ENCODE measurements at places on chromosomes 16 and 17.
A peak's percentile ranks its signal among the peaks of the same experiment; 100 is the strongest.

- H3K27me3 ChIP-seq: no peaks in the 10 kb centered on the region
- H3K4me1 ChIP-seq: no peaks in the 10 kb centered on the region
- peak within 1 kb of the TSS; percentile 70 for H3K4me3 ChIP-seq
- DNase-seq: peak; percentile 59
- no peak within 1 kb of the TSS for H3K27ac ChIP-seq
- no peaks in the 10 kb centered on the region for H3K36me3 ChIP-seq
Measured at GRCh38 chr17:42050393-42051012, at the start of gene C17orf113. Gene C17orf113, minus strand, starts transcription at chr17:42050601. Its CDS starts 7,225 bp downstream, at chr17:42043376.

GRCh38 chr16:70454222-70455034 lies at the start of gene FCSK:
Gene FCSK, plus strand, starts transcription at chr16:70454595. Its CDS starts 8,596 bp downstream, at chr16:70463191.
- no peaks in the 10 kb centered on the region for H3K27me3 ChIP-seq
- DNase-seq: peak; percentile 76
- H3K4me3 ChIP-seq: peak within 1 kb of the TSS; percentile 82
- H3K4me1 ChIP-seq: peaks cover 7% of the 10 kb centered on the region

DNA sequence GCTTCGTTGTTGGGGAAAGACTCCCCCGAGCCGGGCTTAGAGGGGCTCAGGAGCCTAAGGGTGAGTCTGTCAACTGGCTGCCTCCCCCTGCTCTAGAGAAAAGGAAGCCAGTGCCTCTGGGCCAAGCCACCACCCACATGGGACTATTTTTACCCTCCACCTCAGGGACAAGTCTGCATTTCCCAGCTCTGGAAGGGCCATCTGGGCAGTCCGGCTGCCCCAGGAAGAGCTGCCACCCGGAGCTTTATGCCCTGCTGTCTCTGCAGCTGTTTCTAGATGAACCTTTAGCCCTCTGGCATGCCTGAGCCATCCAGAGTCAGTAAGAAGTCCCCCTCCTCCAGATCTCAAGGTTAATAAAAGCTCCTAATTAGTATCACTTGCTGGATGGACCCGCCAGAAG lies 5.3 kb upstream of the RPRML start:
- H3K27ac ChIP-seq: no peak overlapping the region
- H3K27me3 ChIP-seq: no peaks in the 10 kb centered on the region
- H3K4me3 ChIP-seq: no peak overlapping the region
- H3K4me1 ChIP-seq: peaks cover 2% of the 10 kb centered on the region
- no peak for DNase-seq
- H3K36me3 ChIP-seq: no peaks in the 10 kb centered on the region

DNA sequence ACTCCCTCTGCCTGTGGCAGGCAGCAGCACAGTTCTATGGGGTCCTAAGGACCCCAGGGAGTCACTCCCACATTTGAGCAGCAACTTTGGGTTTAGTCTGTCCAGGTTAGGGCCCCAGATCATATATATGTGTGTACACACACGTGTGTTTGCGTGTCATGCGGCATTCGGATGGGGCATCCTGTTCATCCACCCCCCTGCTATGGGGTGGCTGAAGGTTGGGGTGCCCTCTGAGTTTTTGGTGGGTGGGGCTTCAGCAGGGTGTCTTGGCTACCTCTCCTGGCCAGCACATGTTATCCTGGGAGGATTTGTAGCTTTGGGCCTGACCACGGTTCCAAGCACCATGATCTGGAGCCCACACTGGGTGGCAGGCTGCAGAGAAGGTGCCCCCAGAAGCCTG lies 100.7 kb downstream of the RAB11FIP4 start:
- H3K27ac ChIP-seq: no peak overlapping the region
- no peak for DNase-seq
- no peaks in the 10 kb centered on the region for H3K27me3 ChIP-seq
- peaks cover 65% of the 10 kb centered on the region for H3K4me1 ChIP-seq

GRCh38 chr17:40605306-40605705 lies 40.0 kb upstream of the CCR7 start:
- H3K36me3 ChIP-seq: no peaks in the 10 kb centered on the region
- H3K4me3 ChIP-seq: no peak overlapping the region
- H3K27me3 ChIP-seq: no peaks in the 10 kb centered on the region
- no peaks in the 10 kb centered on the region for H3K4me1 ChIP-seq
- DNase-seq: no peak

DNA sequence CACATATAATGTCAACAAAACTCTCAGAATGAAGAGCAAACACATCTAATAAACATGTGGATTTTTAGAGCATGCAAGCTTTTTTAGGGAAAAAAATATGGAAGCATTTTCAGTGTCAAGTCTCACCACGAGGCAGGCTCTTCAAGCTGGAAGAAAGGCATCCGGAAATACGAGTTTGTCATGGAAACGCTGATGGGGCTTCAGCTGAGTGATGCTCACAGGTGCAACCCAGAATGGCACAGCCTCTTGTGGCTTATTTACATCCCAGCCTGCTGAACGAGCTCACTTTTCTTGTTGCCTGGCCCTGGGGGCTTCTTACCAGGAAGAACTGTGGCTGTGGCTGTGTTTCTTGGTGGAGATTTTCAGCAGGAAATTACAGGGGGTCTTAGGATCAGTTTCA lies 24.1 kb upstream of the DYNLL2 start:
- no peak for DNase-seq
- peaks cover 3% of the 10 kb centered on the region for H3K27me3 ChIP-seq
- H3K4me1 ChIP-seq: no peaks in the 10 kb centered on the region
- no peaks in the 10 kb centered on the region for H3K36me3 ChIP-seq
- no peak overlapping the region for H3K27ac ChIP-seq

- H3K27ac ChIP-seq: no peak within 1 kb of the TSS
- no peak for DNase-seq
- no peaks in the 10 kb centered on the region for H3K27me3 ChIP-seq
- no peaks in the 10 kb centered on the region for H3K4me1 ChIP-seq
- H3K36me3 ChIP-seq: no peaks in the 10 kb centered on the region
Measured at GRCh38 chr17:10518271-10519037, at the start of gene MYH1. Gene MYH1, minus strand, starts transcription at chr17:10518542. Its CDS starts 1,900 bp downstream, at chr17:10516642.

- DNase-seq: no peak
- no peak overlapping the region for H3K4me3 ChIP-seq
- H3K36me3 ChIP-seq: peaks cover 2% of the 10 kb centered on the region
- H3K4me1 ChIP-seq: peaks cover 10% of the 10 kb centered on the region
Measured at GRCh38 chr16:4489030-4489429, 12.8 kb downstream of the HMOX2 start.

DNA sequence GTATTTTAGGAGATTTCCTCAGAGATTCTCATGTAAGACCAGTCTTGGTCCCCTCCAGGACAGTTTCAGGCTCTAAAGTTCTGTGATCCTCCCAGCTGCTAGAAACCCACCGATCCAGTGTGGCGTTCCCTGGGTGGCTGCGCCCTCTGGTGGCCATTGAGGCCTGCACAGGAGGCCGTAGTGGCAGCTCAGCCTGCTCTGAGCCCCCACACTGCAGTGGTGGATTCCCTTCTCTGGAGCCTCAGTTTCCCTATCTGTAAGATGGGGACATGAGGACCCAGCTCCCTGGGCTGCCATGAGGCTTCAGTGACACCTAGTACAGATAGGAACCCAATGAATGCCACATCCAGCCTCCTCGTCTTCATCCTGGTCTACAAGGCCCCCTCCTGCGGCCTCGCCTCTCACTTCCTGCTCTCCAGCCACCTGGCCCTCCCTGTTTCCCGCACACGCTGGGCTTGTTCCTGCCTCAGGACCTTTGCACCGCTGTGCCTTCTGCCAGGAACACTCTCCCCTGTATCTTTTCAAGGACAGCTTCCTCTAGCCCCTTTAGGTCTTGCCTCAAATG lies 16.5 kb downstream of the CCDC102A start:
- H3K27me3 ChIP-seq: no peaks in the 10 kb centered on the region
- peaks cover 13% of the 10 kb centered on the region for H3K36me3 ChIP-seq
- H3K4me3 ChIP-seq: no peak overlapping the region
- H3K4me1 ChIP-seq: peaks cover 9% of the 10 kb centered on the region

- peaks cover 63% of the 10 kb centered on the region for H3K36me3 ChIP-seq
- peak; percentile 60 for DNase-seq
- no peaks in the 10 kb centered on the region for H3K27me3 ChIP-seq
- no peaks in the 10 kb centered on the region for H3K4me1 ChIP-seq
- H3K27ac ChIP-seq: no peak overlapping the region
- no peak overlapping the region for H3K4me3 ChIP-seq
Measured at GRCh38 chr16:89909777-89910716, 8.6 kb upstream of the MC1R start.

GRCh38 chr17:68512960-68513474 lies 787 bp downstream of the PRKAR1A start:
- H3K4me1 ChIP-seq: peaks cover 52% of the 10 kb centered on the region
- peaks cover 28% of the 10 kb centered on the region for H3K36me3 ChIP-seq
- H3K4me3 ChIP-seq: peak overlapping the region; percentile 98
- H3K27me3 ChIP-seq: no peaks in the 10 kb centered on the region
- no peak for DNase-seq
- H3K27ac ChIP-seq: peak overlapping the region; percentile 98

DNA sequence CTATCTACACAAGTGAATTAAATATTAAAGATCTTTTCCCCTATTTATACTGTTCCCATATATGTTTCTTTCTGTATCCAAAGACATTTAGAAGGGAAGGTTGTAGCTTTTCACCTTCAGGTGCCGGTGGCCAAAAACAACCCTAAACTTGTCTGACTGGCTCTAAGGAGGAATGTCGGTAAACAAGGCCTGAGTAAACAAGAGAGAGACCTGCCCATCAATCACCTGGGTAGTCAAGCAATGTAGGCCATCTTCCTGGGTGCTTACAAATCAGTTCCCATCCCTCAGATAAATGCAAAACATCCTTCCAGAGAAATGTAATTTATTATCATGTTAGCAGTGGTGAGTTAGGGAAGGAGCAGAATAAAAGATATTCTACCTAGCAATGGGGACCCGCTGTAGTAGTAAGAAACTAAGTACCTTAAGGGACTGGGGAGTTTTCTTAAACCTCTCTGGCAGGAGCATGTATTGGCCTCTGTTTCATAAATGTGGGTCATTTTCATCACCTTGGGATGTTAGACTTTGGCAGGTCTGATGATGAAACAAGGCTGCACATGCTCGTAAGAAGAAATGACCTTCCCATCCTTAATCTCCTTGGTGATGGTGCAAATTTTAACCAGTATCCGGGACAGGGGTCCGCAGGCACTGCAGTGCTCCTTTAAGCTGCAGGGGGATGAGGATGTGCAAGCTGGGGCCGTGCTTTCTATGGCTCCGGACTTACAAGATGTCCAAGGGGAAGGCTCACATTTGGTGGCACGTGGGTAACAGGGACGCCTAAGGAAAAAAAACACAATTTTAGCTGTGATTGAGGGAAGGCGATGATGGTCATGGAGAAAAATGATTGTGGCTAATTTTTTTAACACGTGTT lies 8.4 kb downstream of the KRT39 start:
- H3K36me3 ChIP-seq: no peaks in the 10 kb centered on the region
- H3K27ac ChIP-seq: no peak overlapping the region
- H3K4me1 ChIP-seq: no peaks in the 10 kb centered on the region
- no peak overlapping the region for H3K4me3 ChIP-seq
- no peak for DNase-seq

DNA sequence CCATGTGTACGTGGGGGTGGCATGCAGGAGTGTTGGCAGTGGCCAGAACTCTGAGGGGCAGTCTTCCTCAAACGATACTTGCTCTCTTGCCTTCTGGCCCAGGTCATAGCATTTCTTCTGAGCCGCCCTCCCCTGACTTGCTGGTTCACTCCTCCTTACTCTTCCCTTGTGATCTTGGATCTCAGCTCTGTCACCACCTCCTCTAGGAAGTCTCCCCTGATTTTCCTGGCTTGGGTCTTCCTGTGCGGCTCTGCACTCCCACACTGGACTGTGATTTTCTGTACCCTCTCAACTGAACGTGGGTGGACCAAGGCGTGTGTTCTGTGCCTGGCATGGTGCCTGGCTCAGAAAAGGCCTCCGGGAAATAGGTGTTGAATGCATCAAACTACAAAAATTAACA lies 2.9 kb downstream of the EPN3 start:
- no peak overlapping the region for H3K27ac ChIP-seq
- no peaks in the 10 kb centered on the region for H3K36me3 ChIP-seq
- no peak for DNase-seq
- H3K27me3 ChIP-seq: peaks cover 18% of the 10 kb centered on the region
- H3K4me3 ChIP-seq: no peak overlapping the region

DNA sequence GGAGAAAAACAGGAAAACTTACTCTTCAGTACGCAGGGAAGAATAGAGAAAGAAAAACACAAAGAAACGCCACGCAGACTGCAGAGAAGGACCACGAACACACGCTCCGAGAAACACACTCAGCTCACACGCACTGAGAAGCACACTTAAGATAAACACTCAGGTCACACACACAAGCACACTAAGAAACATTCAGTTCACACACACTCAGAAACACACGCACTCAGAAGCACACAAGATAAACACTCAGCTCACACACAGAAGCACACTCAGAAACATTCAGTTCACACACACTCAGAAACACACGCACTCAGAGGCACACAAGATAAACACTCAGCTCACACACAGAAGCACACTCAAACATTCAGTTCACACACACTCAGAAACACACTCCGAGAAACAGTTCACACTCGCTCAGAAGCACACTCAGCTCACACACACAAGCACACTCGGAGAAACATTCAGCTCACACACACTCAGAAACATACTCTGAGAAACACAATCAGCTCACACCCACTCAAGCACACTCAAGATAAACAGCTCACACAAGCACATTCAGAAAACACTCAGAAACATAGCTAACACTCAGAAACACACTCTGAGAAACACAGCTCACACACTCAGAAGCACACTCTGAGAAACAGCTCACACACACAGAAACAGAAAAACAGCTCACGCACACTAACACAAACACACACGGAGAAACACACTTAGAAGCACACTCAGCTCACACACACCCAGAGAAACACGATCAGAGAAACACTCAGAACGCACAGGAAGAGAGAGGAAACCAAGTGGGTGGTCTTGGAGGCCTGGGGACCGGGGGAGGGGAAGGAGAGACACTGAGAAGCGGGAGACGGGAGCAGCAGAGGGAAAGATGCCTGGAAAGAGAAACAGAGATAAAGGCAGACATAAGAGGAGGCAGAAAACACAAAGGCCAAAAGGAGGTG lies 908 bp downstream of the TMEM98 start:
- H3K4me3 ChIP-seq: peak overlapping the region; percentile 59
- no peak overlapping the region for H3K27ac ChIP-seq
- peaks cover 16% of the 10 kb centered on the region for H3K27me3 ChIP-seq
- H3K36me3 ChIP-seq: no peaks in the 10 kb centered on the region
- H3K4me1 ChIP-seq: peaks cover 19% of the 10 kb centered on the region

GRCh38 chr16:83958137-83958845 lies 5.3 kb downstream of the OSGIN1 start:
- DNase-seq: no peak
- no peaks in the 10 kb centered on the region for H3K27me3 ChIP-seq
- H3K4me3 ChIP-seq: no peak overlapping the region
- peaks cover 13% of the 10 kb centered on the region for H3K4me1 ChIP-seq
- H3K36me3 ChIP-seq: no peaks in the 10 kb centered on the region
- H3K27ac ChIP-seq: no peak overlapping the region

Data from common myeloid progenitor, CD34-positive (primary cell).